Activated CD4-positive, alpha-beta T cell treated with anti-CD3 and anti-CD28 coated beads for 1 hour (primary cell): ENCODE measurements at places on chromosomes 2 and 18.

- no peak for DNase-seq
Measured at GRCh38 chr2:74020702-74021406, 36.1 kb downstream of the TET3 start.

- DNase-seq = no peak
Measured at GRCh38 chr2:149597050-149597667, 9.6 kb upstream of the MMADHC start.

- no peak for DNase-seq
Measured at GRCh38 chr2:96811917-96812316, 4.2 kb upstream of the CNNM3 start.

GRCh38 chr2:44671916-44672315 lies 269.6 kb upstream of the SIX3 start:
- no peak for DNase-seq

DNA sequence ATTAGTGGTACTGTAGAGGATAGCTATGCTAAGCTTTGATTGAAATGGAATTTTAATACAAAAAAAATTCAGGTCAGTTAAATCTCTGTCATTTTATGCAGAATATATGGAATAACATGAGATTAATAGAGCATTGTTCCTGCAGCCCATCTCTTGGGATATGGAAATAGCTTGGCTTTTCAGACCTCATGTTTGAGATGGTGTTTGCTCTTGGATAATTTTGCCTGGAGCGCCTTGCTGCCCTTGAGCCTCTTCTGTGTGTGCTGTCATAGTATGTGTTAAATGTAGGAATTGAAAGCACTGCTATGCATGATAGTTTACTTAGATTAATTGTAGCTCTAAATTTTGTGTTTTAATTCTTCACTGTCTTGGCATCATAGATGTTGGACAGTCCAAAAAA lies 27.7 kb downstream of the GALNT1 start:
- DNase-seq = no peak

GRCh38 chr2:228224410-228224809 lies 42.9 kb upstream of the SPHKAP start:
- no peak for DNase-seq

DNA sequence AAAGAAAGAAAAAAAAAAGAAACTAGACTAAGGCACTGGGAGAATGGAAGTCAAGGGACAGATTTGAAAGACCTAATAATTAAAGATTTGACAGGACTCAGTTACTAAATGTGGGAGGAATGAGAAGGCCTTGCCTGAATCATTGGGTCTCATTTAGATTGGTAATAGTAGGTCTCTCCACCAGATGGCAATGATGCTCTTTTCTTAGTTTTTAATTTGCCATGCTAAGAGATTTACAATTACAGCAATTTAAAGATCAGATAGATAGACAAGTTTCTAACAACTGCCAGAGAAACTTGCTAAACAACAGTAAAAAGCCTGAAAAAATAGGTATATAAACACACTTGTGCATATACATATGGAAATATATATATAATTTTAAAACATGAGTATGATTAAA lies 153.0 kb downstream of the TMEM247 start:
- DNase-seq = no peak

- DNase-seq = no peak
Measured at GRCh38 chr2:112031473-112032223, 23.4 kb upstream of the TMEM87B start.

DNA sequence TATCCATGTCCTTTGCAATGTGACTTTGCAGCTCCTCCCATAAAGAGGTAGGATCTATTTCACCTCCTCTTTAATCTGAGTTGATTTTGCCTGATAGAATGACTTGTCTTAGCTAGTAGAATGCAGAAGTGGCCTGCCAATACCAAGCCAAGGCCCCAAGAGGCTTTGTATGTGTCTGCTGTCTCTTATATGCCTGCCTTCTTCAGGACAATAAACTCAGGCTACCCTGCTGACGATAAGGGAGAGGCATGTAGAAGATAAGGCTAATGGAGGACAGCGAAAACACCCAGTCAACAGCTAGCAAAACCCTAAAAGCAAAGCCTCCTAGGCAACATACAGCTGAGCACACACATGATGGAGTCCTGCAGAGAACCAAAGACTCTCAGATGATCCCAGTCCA lies 1.8 kb upstream of the ZC3H8 start:
- DNase-seq = no peak

DNA sequence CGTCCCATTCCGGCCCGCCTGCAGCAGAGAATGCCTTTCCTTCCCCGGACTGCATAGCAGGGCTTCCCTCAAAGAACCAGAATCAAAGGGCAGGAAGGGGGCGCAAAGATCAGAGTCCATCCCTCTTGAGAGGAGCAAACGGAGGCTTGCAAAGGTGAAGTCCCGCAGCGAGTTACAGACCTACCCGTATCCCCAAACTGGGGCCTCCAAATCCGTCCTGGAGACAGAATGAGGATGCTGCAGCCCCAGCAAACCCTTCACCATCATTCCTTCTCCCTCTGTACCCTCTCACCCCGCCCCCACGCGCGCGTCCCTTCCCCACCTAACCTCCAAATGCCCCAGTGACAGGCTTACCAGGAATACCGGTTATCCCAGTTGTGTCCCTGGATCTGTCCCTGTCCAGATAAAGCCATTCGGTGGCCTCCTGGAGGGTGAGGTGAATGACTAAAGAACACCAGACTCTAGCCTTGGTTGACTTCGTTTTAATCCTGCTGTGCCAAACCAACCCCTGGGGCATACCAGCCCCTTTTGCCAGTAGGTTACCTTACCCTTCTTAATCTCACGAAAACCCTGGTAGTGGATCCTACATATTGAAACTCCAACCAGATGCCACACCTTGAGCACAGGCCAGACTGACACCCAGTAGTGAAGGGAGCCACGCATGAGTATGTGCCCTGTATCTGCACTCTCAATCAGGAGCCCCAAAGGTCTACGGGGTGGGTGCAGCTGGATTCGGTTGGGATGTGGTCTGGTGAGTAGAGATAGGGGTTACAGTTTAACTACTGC lies 961 bp upstream of the SLC40A1 start:
- no peak for DNase-seq

GRCh38 chr2:69149631-69150215 lies 136.7 kb downstream of the ANTXR1 start:
- no peak for DNase-seq

DNA sequence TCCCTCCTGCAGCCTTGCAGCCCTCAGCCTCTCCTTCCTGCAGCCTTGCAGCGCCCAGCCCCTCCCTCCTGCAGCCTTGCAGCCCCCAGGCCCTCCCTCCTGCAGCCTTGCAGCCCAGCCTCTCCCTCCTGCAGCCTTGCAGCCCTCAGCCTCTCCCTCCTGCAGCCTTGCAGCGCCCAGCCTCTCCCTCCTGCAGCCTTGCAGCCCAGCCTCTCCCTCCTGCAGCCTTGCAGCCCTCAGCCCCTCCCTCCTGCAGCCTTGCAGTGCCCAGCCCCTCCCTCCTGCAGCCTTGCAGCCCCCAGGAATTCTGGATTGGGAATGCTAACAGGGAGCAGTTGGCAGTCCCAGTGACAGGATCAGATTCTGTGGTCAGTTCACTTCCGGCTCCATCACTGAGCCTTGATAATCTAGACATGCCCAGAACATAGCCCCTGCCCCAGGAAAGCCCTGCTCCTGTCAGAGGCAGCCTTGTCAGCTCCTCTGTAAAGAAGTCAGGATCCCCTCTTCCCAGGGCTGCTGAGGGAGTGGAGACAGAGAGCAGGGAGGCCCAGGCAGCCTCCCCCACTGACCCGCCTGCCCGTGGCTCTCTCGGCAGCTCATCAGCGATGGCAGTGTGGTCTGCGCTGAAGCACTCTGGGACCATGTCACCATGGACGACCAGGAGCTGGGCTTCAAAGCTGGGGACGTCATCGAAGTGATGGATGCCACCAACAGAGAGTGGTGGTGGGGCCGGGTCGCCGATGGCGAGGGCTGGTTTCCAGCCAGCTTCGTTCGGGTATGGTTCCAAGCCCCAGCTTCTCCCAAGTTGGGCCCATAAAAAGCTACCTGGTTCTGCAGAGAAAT lies 54.8 kb downstream of the FAM168B start:
- no peak for DNase-seq

- peak; percentile 34 for DNase-seq
Measured at GRCh38 chr18:51196118-51196810, 1.2 kb downstream of the MEX3C start.

- DNase-seq = no peak
Measured at GRCh38 chr18:24502667-24503523, 42.5 kb downstream of the HRH4 start.

DNA sequence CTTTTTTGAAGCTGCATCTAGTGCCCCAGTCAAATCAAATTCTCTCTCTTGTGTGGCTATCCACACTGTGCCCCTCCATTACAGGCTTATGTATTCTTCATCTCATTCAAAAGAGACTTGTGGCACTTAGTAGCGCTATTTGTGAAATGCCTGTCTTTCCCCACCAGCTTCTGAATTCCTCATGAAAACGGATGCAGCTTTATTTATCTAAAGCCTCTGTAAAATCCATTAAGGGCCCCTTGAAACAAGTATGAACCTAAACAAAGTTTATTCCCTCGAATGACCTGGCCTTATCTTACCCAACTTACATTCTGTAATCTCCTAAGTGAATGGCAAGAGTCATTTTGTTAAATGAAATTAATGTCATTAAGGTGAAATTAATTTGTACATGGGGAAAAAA lies 417.4 kb upstream of the PIK3C3 start:
- DNase-seq = no peak

GRCh38 chr2:105117565-105117964 lies 79.7 kb downstream of the MRPS9 start:
- DNase-seq = no peak

- no peak for DNase-seq
Measured at GRCh38 chr2:102034683-102035548, 43.2 kb downstream of the IL1R2 start.

DNA sequence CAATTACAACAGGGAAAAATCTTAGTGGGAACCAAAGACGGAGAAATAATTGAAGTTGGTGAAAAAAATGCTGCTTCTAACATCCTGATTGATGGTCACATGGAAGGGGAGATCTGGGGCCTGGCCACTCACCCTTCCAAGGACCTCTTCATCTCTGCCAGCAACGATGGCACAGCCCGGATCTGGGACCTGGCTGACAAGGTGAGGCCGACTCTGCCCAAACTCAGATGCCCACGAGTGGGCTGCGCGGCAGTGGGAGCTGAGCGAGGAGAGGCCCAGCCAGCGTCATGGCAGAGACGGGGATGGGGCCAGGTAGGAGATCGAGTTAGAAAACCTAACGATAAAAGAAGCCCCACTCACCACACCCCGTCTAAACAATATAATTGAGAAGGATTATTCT lies 87.7 kb downstream of the RTN4 start:
- no peak for DNase-seq

- no peak for DNase-seq
Measured at GRCh38 chr18:6222271-6222670, 192.4 kb downstream of the L3MBTL4 start.
